ENCODE measurements at places on chromosomes 11 and 22. TPM values are rescaled to one million over a fixed set of nuclear protein-coding genes. Genes with fewer than 3 reads are reported as not detected.

DNA sequence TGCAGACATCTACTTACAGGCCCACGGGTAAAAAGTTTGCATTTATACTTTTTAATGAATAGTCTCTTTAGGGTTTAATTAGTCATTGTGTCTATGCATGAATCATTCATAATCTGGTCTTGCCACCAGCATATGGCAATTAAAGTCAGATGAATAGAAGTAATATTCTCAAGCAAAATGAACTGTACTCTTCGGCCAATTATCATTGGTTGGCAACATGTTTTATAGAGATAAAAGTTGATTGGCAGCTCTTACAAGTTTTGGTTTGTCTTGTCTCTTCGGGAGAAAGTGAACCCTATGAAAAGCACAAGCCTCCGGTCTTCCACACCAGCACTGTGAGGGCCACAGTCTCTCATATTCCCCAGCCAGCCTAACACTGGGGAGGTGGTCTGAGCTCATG is 97.8 kb downstream of the OSBP2 start:
- no peaks in the 10 kb centered on the region for H3K36me3 ChIP-seq
- DNase-seq = no peak
- no peaks in the 10 kb centered on the region for H3K4me1 ChIP-seq

GRCh38 chr11:82718307-82718706 is 15.4 kb downstream of the FAM181B start:
- H3K4me3 ChIP-seq = no peak overlapping the region
- H3K36me3 ChIP-seq = no peaks in the 10 kb centered on the region
- H3K27me3 ChIP-seq = peaks cover 9% of the 10 kb centered on the region
- no peak for DNase-seq

The PTPN5 gene
- 0.22 TPM for total RNA-seq

The PRPF19 gene
- 103 TPM for total RNA-seq
